H7 (cell line): ENCODE measurements at places on chromosomes 7 and 10. TPM values are rescaled to one million over a fixed set of nuclear protein-coding genes. Genes with fewer than 3 reads are reported as not detected.

Gene ZNF727
- not detected in 2 replicates for total RNA-seq

- DNase-seq = no peak
Measured at GRCh38 chr7:84123965-84124547, 70.5 kb downstream of the SEMA3A start.

GRCh38 chr7:128790315-128791041 is 1.3 kb upstream of the CCDC136 start:
- peak; percentile 85 for DNase-seq

DNA sequence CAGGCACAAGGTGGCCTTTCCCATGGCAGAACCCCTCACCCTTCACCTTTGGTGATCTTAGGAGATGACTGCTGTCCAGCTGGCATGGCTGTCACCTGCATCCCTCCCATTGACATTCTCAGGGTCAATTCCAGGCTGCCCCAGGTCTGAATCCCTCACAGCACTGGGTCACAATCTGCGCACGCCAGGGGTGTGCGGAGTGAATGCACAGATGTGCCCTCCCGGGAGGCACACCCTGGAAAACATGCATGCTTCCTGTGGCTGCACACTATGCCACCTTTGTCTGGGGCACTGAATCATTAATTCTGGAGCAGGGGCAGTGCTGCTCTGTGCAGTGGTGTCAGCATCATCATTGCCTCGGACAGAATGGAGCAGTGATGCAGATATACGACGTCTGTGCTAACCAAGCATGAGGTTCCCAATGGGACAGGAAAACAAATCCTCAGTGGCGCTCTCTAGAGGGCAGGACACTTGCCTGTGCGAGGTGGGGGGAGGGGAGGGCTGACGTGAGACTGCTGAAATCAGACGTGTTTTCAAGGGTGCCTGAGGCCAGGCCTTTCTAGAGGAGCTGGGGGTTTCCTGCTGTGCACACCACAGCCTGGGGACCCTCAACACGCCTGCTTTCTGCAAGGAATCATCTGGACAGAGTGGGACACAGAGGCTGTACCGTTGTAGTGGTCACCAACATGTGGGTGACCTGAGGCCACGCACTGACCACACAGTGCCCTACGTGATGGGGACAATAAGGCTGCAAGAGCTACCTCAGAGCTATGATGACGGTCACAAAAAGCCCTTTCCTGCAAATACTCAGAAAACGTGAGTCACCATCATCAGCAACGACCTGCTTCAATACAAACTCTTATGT is 77.9 kb downstream of the HIPK2 start:
- peak; percentile 80 for DNase-seq

GRCh38 chr10:126314863-126315493 is 73.3 kb downstream of the ADAM12 start:
- DNase-seq = no peak

- DNase-seq = no peak
Measured at GRCh38 chr10:47190802-47191450, 109.1 kb upstream of the GDF10 start.

DNA sequence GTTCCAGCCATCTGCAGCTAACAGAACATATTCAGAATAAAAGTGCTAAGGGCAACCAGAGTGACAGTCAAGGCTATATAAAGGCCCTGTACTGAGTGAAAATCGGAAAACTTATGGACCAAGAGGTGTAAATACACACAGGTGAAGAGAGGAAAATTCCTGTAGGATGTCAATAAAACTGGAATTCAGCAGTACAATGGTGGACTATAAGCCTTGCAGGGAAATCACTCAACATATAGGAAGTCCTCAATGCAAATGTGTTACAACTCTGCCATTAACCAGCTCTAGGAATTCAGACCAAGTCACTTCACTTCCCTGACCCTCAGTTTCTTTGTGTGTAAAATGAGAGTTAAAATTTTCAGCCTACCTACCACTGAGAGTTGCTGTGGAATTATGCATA is 7.7 kb downstream of the USP6NL start:
- DNase-seq = no peak
